ENCODE measurements at places on chromosomes 3 and 15. TPM values are rescaled to one million over a fixed set of nuclear protein-coding genes. Genes with fewer than 3 reads are reported as not detected.
A peak's percentile ranks its signal among the peaks of the same experiment; 100 is the strongest.

- no peak overlapping the region for H3K27ac ChIP-seq
- no peak for DNase-seq
- no peaks in the 10 kb centered on the region for H3K36me3 ChIP-seq
- no peaks in the 10 kb centered on the region for H3K27me3 ChIP-seq
- H3K4me3 ChIP-seq = no peak overlapping the region
- no peaks in the 10 kb centered on the region for H3K4me1 ChIP-seq
These were observed 184.1 kb downstream of the ADAMTSL3 start for GRCh38 chr15:83837945-83838571.

The IGSF10 gene
- not detected for total RNA-seq

GRCh38 chr15:101185770-101186169 is 66.1 kb downstream of the CHSY1 start:
- H3K36me3 ChIP-seq = no peaks in the 10 kb centered on the region
- no peak overlapping the region for H3K4me3 ChIP-seq
- DNase-seq = no peak
- no peaks in the 10 kb centered on the region for H3K27me3 ChIP-seq

DNA sequence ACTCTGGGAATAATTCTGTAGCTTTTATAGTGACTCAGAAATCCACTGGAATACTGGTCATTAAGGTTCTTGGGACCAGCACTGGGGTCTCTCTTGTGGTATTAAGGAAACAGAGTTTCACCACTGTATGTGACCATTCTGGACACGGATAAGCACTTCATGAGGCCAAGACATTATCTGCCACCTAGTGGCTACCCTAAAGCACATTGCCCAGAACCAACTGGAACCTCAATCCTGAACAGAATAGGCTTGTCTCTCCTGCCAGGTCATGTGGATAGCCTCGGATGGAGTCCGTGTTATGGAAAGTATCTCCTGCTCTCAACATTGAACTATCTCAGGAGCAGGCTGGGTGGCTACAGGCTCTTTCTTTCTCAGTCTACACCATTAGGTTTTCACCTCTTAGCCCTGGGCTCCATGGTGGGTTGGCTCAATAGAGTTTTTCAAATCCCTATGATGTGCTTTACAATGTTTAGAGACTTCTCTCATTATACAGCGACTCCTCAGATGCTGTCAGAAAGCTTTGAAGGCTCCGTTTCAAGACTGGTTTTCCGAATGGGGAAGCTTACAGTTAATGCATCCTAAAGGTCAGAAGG is 167.6 kb upstream of the ST8SIA2 start:
- H3K27ac ChIP-seq = no peak overlapping the region
- H3K27me3 ChIP-seq = no peaks in the 10 kb centered on the region
- H3K4me1 ChIP-seq = no peaks in the 10 kb centered on the region

The ALDH1A2 gene
- not detected for total RNA-seq

GRCh38 chr3:195441992-195442572 is 738 bp downstream of the ACAP2 start:
- peak; percentile 66 for DNase-seq
- peak overlapping the region; percentile 79 for H3K27ac ChIP-seq
- peaks cover 39% of the 10 kb centered on the region for H3K4me1 ChIP-seq
- H3K36me3 ChIP-seq = no peaks in the 10 kb centered on the region
- peak overlapping the region; percentile 79 for H3K4me3 ChIP-seq

GRCh38 chr15:64808785-64809453 is 16.5 kb downstream of the PIF1 start:
- H3K27me3 ChIP-seq = no peaks in the 10 kb centered on the region
- no peak overlapping the region for H3K4me3 ChIP-seq
- DNase-seq = no peak
- H3K4me1 ChIP-seq = no peaks in the 10 kb centered on the region

The C2CD4B gene
- not detected for total RNA-seq

DNA sequence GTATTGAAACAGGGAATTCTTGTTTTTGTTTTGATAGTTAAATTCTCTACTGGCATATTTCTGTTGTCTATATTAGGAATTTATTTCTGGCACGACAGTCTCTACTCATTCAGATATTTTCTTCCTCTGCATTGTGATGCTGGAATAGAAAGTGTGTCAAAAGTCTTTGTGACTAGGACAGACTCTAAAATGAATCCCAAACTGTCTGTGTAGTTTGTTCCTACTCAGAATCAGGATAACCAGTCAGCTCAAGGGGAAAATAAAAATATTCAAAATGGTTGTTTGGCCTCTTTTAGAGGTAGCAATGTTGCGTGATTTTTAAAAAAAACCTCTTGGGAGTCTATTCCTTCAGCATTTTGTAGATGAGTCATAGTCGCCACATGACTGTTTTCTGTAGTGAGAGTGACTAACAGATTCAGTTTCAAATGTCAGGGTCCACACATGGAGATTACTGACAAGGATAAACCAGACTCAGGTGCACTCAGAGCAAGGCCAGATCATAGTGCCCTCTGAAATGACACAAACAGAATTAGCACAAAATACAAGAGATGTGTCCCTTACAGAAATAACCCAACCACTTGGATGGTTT is 13.1 kb downstream of the SLC7A14 start:
- DNase-seq = no peak
- no peaks in the 10 kb centered on the region for H3K4me1 ChIP-seq
- no peaks in the 10 kb centered on the region for H3K36me3 ChIP-seq
- H3K4me3 ChIP-seq = no peak overlapping the region
- no peak overlapping the region for H3K27ac ChIP-seq

DNA sequence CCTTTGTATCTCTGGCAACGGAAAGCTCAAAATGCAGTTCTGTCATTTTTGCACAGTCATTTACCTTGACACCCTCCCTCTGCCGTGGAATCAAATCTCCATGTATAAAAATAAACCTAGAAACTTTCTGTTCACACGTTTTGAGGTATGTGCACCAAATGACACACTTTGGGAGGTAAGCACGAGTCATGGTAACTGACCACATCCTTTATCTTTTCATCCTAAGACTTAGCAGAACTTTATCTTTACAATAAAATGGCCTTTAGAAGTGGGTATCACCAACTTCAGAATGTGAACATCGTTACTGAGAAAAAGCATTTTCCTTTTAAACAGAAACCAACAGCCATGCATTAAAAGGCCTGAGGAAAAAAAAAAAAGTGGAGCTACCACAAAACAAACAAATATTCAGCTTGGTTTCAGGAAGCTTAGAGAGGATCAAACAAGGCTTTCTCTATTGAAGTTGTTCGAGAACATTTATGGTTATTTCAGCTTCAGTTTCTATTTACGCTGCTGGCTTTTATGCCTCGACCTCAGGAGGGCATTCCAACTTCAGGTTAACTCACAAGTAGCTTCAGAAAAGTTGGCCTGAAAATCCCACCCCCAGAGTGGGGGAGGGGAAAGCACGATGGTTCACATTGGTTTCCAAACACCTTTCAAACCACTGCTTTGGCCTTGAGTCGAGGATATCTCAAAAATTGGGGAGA is 171.1 kb upstream of the ICE2 start:
- H3K27me3 ChIP-seq = no peaks in the 10 kb centered on the region
- peak; percentile 64 for DNase-seq
- H3K27ac ChIP-seq = peak overlapping the region; percentile 49

- no peaks in the 10 kb centered on the region for H3K4me1 ChIP-seq
- no peak overlapping the region for H3K4me3 ChIP-seq
- peaks cover 33% of the 10 kb centered on the region for H3K36me3 ChIP-seq
- H3K27me3 ChIP-seq = no peaks in the 10 kb centered on the region
- no peak for DNase-seq
- H3K27ac ChIP-seq = no peak overlapping the region
These were observed 25.8 kb downstream of the USP4 start for GRCh38 chr3:49313896-49314688.

The GOLGA6L7 gene
- total RNA-seq = not detected

DNA sequence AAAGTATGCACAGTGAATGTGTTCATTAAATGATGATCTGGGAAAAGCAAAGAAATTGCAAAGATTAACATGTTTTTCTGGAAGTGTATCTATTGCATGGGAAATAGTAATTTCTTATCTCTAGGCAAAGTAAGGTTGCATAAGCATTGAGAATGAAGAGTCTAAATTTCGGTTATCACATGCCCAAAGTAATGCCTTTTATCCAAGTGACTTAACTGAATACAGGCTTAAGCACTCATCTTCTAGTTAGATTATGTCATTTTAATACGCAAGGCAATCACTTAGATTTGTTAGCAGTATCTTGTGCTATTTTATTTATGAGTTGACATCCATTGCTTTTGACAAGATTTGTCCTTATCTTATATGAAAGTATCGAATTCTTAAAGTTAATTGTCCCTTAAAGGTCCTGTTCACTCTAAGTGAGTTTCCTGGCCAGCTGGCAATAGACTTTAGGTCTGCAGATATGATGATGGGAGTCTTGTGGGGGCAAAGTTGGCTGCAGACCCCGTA is 100.5 kb downstream of the NAALADL2 start:
- no peak overlapping the region for H3K4me3 ChIP-seq
- no peaks in the 10 kb centered on the region for H3K36me3 ChIP-seq
- no peaks in the 10 kb centered on the region for H3K4me1 ChIP-seq
- no peak for DNase-seq

The CASR gene
- total RNA-seq = not detected

GRCh38 chr15:89332446-89332845 is 2.2 kb downstream of the POLG start:
- H3K36me3 ChIP-seq = peaks cover 46% of the 10 kb centered on the region
- no peaks in the 10 kb centered on the region for H3K27me3 ChIP-seq
- no peak for DNase-seq
- H3K4me1 ChIP-seq = peaks cover 60% of the 10 kb centered on the region
- H3K4me3 ChIP-seq = peak overlapping the region; percentile 1
- no peak overlapping the region for H3K27ac ChIP-seq

The PLSCR5 gene
- total RNA-seq = not detected

- H3K4me1 ChIP-seq = no peaks in the 10 kb centered on the region
- no peaks in the 10 kb centered on the region for H3K27me3 ChIP-seq
These were observed 10.6 kb downstream of the ACAA1 start for GRCh38 chr3:38126121-38126892.

GRCh38 chr15:60917461-60918145 is 311.5 kb downstream of the RORA start:
- no peak overlapping the region for H3K27ac ChIP-seq
- no peak overlapping the region for H3K4me3 ChIP-seq
- H3K27me3 ChIP-seq = no peaks in the 10 kb centered on the region
- H3K4me1 ChIP-seq = peaks cover 6% of the 10 kb centered on the region
- H3K36me3 ChIP-seq = no peaks in the 10 kb centered on the region

Measured in CD8-positive, alpha-beta memory T cell (primary cell).